ENCODE measurements at places on chromosomes 2 and 18. TPM values are rescaled to one million over a fixed set of nuclear protein-coding genes. Genes with fewer than 3 reads are reported as not detected.

DNA sequence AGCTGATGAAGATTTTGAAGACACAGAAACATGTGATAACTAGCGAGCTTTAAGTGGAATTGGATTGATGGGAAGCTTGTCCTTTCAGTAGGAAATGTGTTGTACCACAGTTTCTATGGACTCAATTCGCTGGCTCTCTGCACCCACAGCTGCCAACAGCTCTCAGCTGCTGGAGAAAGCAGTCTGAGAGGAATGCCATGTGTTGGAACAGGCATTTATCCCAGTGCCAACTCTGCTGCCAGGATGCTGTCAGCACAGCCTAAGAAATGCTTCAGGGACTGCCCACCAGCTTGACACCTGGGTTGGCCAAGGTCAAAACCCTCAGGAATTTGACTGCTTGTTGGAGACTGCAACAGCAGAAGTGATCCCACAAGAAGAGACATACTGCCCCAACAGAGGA, 193.0 kb upstream of the THSD7B start:
- no peak overlapping the region for H3K4me3 ChIP-seq
- H3K4me1 ChIP-seq: no peaks in the 10 kb centered on the region
- no peak overlapping the region for H3K27ac ChIP-seq

GRCh38 chr2:106830191-106830590, 55.8 kb downstream of the ST6GAL2 start:
- H3K4me1 ChIP-seq: no peaks in the 10 kb centered on the region
- H3K36me3 ChIP-seq: no peaks in the 10 kb centered on the region
- H3K27ac ChIP-seq: no peak overlapping the region
- H3K27me3 ChIP-seq: no peaks in the 10 kb centered on the region
- no peak overlapping the region for H3K4me3 ChIP-seq

GRCh38 chr2:70474256-70474848, 79.3 kb downstream of the TGFA start:
- no peaks in the 10 kb centered on the region for H3K27me3 ChIP-seq
- no peak overlapping the region for H3K4me3 ChIP-seq
- no peak overlapping the region for H3K27ac ChIP-seq
- no peaks in the 10 kb centered on the region for H3K36me3 ChIP-seq
- no peak for DNase-seq

GRCh38 chr18:366466-367061, 98.7 kb upstream of the THOC1 start:
- H3K27ac ChIP-seq: no peak overlapping the region
- no peaks in the 10 kb centered on the region for H3K4me1 ChIP-seq
- no peaks in the 10 kb centered on the region for H3K36me3 ChIP-seq
- no peak overlapping the region for H3K4me3 ChIP-seq

GRCh38 chr2:36455788-36456187, 100.2 kb downstream of the CRIM1 start:
- no peak for DNase-seq
- 0 out of 2 replicates have a peak, but pooled peaks cover 10% of the 10 kb centered on the region for H3K36me3 ChIP-seq
- peaks cover 45% of the 10 kb centered on the region for H3K4me1 ChIP-seq

GRCh38 chr2:127639111-127639474, 6.9 kb upstream of the GPR17 start:
- peak overlapping the region; percentile 99 for H3K27ac ChIP-seq
- no peaks in the 10 kb centered on the region for H3K36me3 ChIP-seq
- no peaks in the 10 kb centered on the region for H3K27me3 ChIP-seq
- no peak for DNase-seq
- H3K4me1 ChIP-seq: peaks cover 26% of the 10 kb centered on the region

- H3K4me3 ChIP-seq: no peak overlapping the region
- no peak overlapping the region for H3K27ac ChIP-seq
- no peaks in the 10 kb centered on the region for H3K4me1 ChIP-seq
- DNase-seq: no peak
- no peaks in the 10 kb centered on the region for H3K27me3 ChIP-seq
- no peaks in the 10 kb centered on the region for H3K36me3 ChIP-seq
Observed at GRCh38 chr18:61173554-61173953, 159.7 kb upstream of the CDH20 start.

- no peaks in the 10 kb centered on the region for H3K27me3 ChIP-seq
- no peak overlapping the region for H3K4me3 ChIP-seq
- H3K4me1 ChIP-seq: peaks cover 70% of the 10 kb centered on the region
Observed at GRCh38 chr2:10383960-10384734, 64.0 kb downstream of the ODC1 start.

DNA sequence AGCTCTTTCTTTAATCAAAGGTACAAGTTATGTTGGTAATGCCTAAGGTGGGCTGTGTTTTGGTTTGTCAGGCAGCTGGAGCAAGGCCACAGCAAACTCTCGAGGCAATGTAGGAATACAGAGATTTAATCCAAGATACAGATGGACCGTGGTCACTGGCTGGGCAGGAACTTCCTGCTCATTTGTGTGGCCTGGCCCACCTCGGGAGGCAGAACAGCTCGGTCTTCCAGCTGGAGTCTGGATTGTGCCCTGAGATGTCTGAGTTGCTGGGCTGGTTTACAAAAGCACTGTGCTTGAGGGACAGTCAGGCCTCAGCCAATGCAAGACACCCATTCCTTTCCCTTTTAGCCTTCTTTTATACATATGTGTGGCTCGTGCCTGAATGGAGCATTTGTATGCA, 506.1 kb upstream of the SALL3 start:
- H3K4me3 ChIP-seq: no peak overlapping the region
- no peaks in the 10 kb centered on the region for H3K4me1 ChIP-seq
- no peak for DNase-seq
- no peaks in the 10 kb centered on the region for H3K27me3 ChIP-seq
- no peaks in the 10 kb centered on the region for H3K36me3 ChIP-seq
- H3K27ac ChIP-seq: no peak overlapping the region

DNA sequence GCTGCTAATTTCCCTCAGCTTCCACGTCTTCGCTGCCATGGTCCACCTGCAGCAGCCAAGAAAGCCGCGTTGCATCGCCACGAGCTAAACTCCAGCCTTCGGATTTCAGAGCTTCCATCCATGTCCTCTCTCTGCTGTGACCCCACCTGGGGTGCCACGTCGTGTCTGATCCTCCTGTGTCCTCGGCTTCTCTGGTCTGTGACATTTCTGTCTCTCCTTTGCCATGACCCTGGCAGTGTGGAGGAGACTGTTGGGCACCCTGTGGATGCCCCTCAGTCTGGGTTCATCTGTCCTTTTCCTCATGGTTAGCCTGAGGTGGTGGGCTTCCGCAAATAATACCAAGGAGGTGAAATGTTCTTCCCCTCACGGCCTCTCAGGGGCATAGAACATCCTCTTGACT, 106.8 kb downstream of the RTP5 start:
- H3K4me3 ChIP-seq: no peak overlapping the region
- DNase-seq: no peak
- H3K36me3 ChIP-seq: no peaks in the 10 kb centered on the region
- H3K27me3 ChIP-seq: no peaks in the 10 kb centered on the region
- no peak overlapping the region for H3K27ac ChIP-seq
- H3K4me1 ChIP-seq: no peaks in the 10 kb centered on the region

- no peaks in the 10 kb centered on the region for H3K27me3 ChIP-seq
- DNase-seq: no peak
Observed at GRCh38 chr2:52919673-52920072, 847.9 kb upstream of the CHAC2 start.

DNA sequence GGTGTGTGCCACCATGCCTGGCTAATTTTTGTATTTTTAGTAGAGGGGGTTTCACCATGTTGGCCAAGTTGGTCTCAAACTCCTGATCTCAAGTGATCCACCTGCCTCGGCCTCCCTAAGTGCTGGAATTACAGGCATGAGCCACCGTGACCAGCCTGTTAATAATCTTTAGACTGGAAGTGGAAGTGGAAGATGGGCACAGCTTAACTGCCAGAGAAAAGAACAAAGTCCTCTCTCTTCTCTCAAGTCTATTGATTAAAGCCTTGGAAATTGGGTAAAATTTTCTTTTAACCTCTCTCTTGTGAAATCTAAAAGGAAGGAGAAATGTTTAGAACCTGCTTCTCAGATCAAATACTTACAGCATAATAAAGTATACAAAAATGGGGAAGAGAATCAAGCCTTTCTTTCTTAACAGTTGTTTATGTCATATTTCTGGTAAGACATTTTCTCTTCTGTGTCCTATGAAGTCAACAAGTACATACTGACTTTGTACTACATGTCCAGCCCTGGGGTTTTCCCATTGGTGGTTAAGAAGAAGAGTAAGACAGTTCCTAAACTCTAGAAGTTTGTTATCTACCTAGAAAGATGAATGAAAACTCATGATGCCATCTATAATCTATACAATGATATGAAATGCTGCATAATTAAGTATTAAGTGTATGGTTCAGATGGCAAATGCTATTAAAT, 4.6 kb downstream of the TMEM169 start:
- H3K4me3 ChIP-seq: no peak overlapping the region
- no peak for DNase-seq
- no peaks in the 10 kb centered on the region for H3K36me3 ChIP-seq
- no peaks in the 10 kb centered on the region for H3K4me1 ChIP-seq

DNA sequence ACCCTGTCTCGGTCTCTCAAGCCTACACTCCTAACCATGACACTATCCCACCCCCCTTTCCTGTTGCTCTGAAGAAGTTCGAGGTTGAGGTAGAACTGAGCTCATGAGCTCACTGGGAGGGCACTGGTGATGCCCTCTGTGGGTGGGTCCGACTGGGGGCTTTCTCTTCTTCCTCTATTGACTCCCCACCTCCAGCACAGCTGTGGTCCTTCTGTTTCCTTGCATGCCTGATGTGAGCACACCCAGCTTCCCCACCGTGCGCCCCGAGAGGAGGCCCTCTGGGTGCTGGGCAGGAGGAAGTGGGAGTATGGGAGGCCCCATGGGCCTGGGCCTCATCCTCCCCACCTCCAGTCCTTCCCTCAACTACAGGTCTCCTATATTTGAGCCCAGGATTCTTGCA, 20.9 kb downstream of the SPEG start:
- no peak overlapping the region for H3K4me3 ChIP-seq
- no peaks in the 10 kb centered on the region for H3K27me3 ChIP-seq
- peaks cover 2% of the 10 kb centered on the region for H3K36me3 ChIP-seq

- H3K4me1 ChIP-seq: no peaks in the 10 kb centered on the region
- DNase-seq: no peak
- H3K4me3 ChIP-seq: no peak overlapping the region
- 0 out of 2 replicates have a peak, but pooled peaks cover 2% of the 10 kb centered on the region for H3K36me3 ChIP-seq
- H3K27ac ChIP-seq: no peak overlapping the region
Observed at GRCh38 chr2:237355701-237356100, 58.3 kb downstream of the COL6A3 start.

DNA sequence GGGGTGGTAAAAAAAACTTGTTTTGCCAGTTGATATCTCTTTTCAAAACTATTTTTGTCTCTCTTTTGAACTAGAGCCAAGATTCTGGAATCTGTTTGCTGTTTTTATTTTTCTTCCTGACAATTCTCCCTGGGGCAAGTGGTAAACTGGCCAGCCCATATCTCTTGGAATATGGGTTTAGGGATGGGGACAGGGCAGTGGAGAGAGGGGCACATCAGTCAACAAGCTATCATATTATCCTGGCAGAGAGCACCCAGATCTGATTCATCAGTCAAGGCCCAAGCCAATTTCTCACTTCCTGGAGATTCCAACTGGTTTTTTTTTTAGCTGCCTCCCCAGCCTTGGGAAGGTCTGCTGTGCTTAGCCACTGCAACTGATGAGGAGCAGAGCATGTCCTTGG, 52.3 kb downstream of the ARHGAP28 start:
- peaks cover 20% of the 10 kb centered on the region for H3K4me1 ChIP-seq
- H3K36me3 ChIP-seq: no peaks in the 10 kb centered on the region
- H3K27me3 ChIP-seq: no peaks in the 10 kb centered on the region
- peak overlapping the region; percentile 67 for H3K27ac ChIP-seq
- H3K4me3 ChIP-seq: peak overlapping the region; percentile 37

DNA sequence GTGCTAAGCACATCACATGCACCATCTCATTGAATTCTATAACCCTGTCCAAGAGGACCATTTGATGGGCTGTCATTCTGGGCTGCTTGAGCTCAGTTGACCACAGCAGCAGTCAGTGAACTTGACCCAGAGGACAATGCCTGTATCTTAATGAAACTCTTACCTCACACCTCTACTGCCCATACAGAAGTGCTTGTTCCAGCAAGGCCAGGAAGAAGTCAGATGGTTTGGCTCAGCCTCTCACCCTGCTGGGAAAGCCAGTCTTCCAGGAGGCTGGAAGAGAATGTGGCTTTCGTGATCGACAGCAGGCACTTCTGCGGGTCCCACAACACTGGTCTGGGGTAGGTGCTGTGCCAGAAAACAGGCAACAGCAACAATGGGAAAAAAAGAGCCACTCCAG, 47.3 kb downstream of the CFAP221 start:
- no peak overlapping the region for H3K27ac ChIP-seq
- no peaks in the 10 kb centered on the region for H3K36me3 ChIP-seq
- H3K4me3 ChIP-seq: no peak overlapping the region
- peaks cover 75% of the 10 kb centered on the region for H3K27me3 ChIP-seq

GRCh38 chr2:204732019-204732418, 186.7 kb downstream of the PARD3B start:
- no peaks in the 10 kb centered on the region for H3K4me1 ChIP-seq
- no peak for DNase-seq
- H3K27ac ChIP-seq: no peak overlapping the region
- H3K36me3 ChIP-seq: no peaks in the 10 kb centered on the region
- no peak overlapping the region for H3K4me3 ChIP-seq

DNA sequence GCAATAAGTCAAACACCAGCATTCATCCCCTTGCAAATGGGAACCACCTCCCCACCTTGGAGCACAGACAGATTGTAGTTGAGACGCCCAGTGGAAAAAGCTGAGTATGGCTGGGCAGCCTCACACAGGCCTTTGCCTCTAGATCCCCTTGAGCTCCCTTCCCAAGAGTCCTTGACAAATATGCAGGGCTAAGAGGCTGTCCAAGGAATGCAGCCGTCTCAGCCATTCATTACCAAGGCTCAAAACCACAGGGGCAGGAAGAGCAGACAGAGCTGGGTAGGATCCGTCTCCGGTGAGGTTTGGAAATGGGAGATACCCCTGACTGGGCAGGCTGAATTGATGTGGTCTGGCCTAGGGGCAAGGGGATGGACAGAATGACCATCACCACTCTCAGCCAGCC, 557.1 kb downstream of the TNS1 start:
- H3K27me3 ChIP-seq: no peaks in the 10 kb centered on the region
- H3K27ac ChIP-seq: no peak overlapping the region
- H3K36me3 ChIP-seq: no peaks in the 10 kb centered on the region

- no peaks in the 10 kb centered on the region for H3K36me3 ChIP-seq
- H3K4me1 ChIP-seq: peaks cover 8% of the 10 kb centered on the region
- H3K4me3 ChIP-seq: no peak overlapping the region
- no peak overlapping the region for H3K27ac ChIP-seq
Observed at GRCh38 chr2:217085543-217085942, 225.7 kb upstream of the TNP1 start.

Gene IL1RL2
- total RNA-seq: 0.11 TPM

Gene MRPS9
- 64.0 TPM for total RNA-seq

Gene OTOS
- not detected for total RNA-seq

Gene KCNJ13
- total RNA-seq: not detected

Gene ACOXL
- 15.5 TPM for total RNA-seq

Gene CAPN14
- not detected for total RNA-seq

Gene ANKRD30B
- 0.51 TPM for total RNA-seq

Gene ASB18
- total RNA-seq: 0.15 TPM

Gene IL36RN
- total RNA-seq: not detected

Gene BOK
- total RNA-seq: 39.3 TPM

Gene AGAP1
- 31.0 TPM for total RNA-seq

Gene PLGLB2
- 0.87 TPM for total RNA-seq

Gene LYPD6B
- 1.9 TPM for total RNA-seq
